ENCODE measurements at places on chromosomes 6 and 20. TPM values are rescaled to one million over a fixed set of nuclear protein-coding genes. Genes with fewer than 3 reads are reported as not detected.
A peak's percentile ranks its signal among the peaks of the same experiment; 100 is the strongest.

GRCh38 chr6:1111361-1111760 is 200.5 kb upstream of the FOXQ1 start:
- DNase-seq: no peak

- no peak for DNase-seq
Measured at GRCh38 chr6:157996201-157996712, 14.6 kb downstream of the SYNJ2 start.

DNA sequence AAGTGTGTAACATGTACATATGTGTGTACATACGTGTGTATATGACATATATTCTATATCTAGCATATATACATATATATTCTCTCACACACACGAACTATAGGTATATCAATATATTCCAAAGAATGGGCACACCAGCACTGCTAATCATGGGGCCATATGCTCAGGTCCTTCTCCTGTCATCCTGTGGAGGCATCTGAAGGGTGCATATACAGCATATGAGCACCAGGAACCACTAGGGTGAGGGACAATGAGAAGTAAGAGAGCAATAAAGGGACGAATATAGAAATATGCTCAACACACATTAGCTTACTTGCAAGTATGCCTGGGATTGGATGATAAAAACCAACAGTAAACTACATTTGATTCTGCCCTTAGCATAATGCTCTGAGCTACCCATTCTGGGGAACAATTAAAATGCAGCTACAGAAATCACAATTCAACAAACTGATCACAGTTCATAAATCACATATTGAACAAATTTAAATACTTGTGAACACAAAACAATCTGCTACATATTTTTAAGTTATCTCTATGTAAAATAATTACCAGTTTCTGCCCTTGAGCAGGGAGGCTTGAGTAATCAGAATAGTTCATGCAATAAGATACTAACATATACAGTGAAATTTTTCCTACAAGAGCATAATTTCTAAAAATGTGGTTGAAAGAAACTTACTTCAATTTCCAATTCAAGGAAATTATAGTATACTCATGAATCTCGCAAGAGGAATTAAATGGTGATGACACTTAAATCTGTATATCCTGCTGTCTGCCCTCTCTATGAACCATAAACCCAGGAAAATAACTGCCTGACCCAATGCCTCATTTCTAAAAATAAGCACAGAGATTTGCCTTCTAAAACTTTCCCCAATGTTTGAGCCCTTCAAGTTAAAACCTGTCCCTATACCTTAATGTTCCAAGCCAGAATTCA is 272.2 kb upstream of the THEMIS start:
- DNase-seq: no peak

DNA sequence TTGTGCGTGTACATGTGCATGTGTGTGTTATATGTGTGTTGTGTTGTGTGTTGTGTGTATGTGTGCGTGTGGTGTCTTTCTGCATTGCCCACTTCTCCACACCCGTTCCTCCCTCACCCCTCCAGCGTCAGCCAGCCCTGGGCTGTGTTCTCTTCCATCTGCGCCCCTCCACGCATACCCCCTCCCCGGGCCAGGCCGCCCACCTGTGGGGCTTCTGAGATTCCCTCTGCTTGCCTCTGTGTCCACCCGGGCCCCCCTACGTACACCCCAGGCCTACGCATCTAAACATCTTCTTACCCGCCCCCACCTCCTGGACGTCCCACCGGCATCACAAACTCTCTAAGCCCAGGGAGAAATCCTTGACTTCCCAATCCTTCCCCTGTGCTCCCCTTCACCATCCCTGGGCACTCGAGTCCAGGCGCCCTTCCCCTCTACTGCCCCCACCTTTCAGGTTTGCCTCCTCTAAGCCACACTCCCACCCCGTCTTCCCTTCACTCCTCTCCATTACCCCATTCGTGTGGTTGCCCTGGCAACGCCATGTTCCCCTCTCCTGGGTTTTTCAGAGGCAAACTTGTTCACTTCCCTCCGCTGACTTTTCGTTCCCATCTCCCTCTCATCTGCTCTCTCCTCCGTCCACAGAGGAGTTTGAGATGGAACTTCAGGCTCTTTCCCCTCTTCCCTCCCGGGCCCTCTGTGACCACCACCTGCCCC is 81.7 kb upstream of the NNAT start:
- no peak for DNase-seq

GRCh38 chr6:125301435-125302391 is at the start of gene HDDC2:
HDDC2 (minus strand) TSS chr6:125301967; CDS start chr6:125301932, 35 bp downstream.
- peak; percentile 93 for DNase-seq

The MYBL2 gene
- total RNA-seq: 20.8 TPM

- no peak for DNase-seq
Measured at GRCh38 chr6:20574355-20574754, 40.1 kb downstream of the CDKAL1 start.

GRCh38 chr20:53847837-53848170 is 222.6 kb downstream of the BCAS1 start:
- no peak for DNase-seq

GRCh38 chr6:48134246-48134645 is 23.2 kb upstream of the PTCHD4 start:
- no peak for DNase-seq

DNA sequence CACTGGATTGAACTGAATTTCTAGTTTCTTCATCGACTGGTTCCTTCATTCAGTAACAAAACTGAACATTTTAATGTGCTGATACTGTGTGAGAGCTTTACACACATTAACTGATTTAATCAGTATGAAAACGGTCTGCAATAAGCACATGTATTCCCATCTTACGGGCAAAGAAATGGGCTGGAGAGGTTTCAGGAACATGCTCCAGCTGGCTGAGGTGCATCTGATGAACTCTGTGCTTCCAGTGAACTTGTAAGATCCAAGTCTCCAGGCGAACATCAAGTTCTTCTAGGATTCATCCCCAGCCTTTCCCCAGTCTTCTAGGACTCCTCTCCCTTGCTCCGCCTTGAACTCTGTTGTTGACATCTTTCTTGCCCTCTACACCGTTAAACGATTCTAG is 220.7 kb upstream of the AGPAT4 start:
- DNase-seq: no peak

The LINC00237 gene
- total RNA-seq: not detected

The MATN4 gene
- total RNA-seq: not detected

The RSPO3 gene
- 0.59 TPM for total RNA-seq

DNA sequence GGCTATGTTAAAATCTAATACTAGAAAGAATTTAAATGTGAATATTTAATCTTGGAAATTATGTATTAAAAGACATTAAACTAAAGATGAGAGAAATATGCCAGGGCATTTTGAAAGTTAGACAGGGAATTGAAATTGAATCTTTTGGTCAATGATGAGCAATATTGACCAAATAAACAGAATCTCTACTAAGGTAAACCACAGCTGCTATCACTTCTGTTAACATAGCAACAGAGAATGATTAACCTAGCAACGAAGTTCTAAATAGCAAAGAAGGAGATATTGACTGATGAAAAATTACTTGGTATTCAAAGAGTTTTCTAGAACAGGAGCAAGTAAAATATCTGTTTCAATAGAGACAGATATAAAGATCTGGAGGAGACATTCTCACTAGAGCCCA is 45.2 kb upstream of the RSPO3 start:
- DNase-seq: no peak

- no peak for DNase-seq
Measured at GRCh38 chr20:44200983-44201382, 9.6 kb downstream of the OSER1 start.

The TCF15 gene
- total RNA-seq: 6.6 TPM

DNA sequence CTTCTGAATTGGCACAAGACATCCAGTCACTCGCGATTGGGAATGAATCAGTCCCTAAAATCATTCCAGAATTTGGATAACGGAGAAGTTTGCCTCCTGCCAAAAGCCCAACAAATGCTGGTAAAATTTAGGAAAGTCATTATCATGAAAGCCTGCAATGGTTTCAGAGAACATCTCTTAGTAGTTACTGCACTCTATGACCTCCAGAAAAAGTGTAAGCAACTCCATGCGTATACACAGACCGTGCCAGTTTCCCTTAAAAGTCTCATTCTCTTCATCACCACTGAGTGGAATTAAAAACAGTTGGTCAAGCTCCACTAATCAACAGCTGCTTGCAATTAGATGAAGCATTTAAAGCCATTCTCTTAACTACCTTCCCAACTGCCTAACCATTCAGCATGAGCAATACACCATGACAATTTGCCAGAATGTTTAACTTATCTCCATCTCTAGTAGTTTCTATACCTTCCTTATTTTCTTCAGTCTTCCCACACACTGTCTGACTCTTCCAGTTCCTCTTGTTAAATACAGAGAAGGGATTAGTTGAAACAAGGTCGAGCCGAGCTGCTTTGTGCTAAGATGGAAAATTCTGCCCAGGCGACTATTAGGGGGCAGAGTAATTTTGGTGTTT is 183.6 kb upstream of the PRDM1 start:
- DNase-seq: no peak

DNA sequence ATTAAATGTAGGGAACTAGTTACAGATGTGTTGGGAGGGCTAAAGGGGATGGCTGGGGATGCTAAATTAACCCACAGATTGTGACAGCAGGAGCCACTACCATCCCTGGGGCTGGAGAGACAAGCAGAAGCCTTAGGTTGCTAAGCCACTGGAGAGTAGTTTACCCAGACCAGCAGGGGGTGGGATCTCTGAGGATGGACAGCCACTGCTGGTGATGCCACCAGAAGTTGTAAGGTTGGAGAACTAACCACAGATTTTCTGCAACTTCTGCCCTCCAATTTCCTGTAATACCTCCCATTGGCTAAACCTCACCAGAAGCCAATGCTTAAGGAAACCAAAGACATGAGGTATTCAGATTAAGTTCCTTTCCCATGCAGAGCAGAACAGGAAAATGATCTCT is 139.6 kb upstream of the NOX3 start:
- no peak for DNase-seq

GRCh38 chr20:10793766-10794165 is 120.0 kb upstream of the JAG1 start:
- DNase-seq: no peak

The ESF1 gene
- 11.6 TPM for total RNA-seq

DNA sequence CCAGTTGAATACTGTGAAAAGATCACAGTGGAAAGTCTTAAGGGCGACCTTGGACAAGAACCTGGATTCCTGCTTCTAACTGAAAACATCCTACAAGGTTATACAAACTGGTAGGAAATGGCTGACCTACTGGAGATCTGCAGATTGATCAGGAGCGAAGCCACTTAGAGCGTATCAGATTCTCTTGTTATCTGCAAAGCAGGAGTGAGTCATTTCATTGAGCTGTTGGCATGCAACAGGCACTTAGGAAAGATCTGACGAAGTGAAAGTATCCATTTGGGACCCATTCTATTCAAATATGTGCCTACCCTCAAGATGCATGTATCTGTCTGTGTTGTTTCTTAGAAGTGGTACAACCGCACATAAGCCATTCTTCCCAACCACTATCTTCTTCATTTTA is 131.2 kb upstream of the RIN2 start:
- DNase-seq: no peak

DNA sequence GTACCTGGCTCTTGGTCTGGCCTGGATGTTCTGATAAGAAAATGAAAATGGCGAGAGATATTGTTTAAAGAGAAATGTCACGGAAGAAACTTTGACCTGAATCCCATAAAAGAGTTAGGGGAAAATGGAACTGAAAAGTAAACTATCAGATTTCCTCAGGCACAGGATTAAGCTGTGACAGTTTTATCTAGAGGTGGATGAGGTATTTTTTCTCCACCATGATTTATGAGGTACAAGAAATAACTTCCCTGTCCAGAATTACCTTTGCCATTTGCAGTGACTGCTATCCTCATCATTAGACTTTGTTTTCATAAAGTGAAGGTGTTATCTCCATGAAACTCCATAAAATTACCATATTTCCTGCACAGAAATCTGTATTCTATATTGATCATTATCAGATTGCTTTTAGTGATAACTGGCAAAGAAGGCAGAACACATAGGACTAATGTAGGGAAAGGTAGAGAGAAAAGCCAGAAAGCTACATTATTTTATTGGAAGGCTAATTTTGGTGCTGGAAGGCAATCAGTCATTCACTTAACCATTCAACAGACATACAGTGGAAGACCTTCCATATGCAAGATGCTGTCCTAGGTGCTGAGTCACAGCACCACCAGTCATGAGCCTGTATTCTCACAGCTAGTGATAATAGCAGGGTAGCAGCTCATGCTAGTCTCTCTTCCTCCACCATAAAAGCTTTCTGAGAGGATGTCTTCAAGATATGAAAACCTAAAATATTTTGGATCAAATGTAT is 427.3 kb upstream of the CITED2 start:
- no peak for DNase-seq

GRCh38 chr6:45502456-45502855 is 124.7 kb upstream of the SUPT3H start:
- DNase-seq: no peak

DNA sequence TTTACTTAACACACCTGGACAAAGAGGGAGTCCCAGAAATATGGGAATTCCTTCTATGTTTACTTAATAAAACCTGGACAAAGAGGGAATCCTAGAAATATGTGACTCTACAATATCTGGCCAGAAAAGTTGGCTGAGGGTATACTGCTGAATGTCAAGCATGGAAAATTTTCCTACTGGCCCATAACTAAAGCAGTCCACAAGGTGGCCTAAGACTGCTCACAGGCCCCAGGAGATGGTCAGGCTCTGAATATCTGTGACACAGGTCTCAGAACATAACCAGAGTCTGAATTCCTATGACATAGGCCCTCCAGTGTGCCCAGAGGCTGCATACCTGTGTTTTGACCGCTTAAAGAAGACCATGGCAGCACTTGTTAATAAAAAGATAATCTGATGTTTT is 578.2 kb upstream of the NRSN1 start:
- DNase-seq: peak; percentile 27

GRCh38 chr20:4335722-4336121 is 320.4 kb upstream of the RNF24 start:
- DNase-seq: no peak

GRCh38 chr6:9540534-9541126 is 874.2 kb downstream of the TFAP2A start:
- peak; percentile 9 for DNase-seq

DNA sequence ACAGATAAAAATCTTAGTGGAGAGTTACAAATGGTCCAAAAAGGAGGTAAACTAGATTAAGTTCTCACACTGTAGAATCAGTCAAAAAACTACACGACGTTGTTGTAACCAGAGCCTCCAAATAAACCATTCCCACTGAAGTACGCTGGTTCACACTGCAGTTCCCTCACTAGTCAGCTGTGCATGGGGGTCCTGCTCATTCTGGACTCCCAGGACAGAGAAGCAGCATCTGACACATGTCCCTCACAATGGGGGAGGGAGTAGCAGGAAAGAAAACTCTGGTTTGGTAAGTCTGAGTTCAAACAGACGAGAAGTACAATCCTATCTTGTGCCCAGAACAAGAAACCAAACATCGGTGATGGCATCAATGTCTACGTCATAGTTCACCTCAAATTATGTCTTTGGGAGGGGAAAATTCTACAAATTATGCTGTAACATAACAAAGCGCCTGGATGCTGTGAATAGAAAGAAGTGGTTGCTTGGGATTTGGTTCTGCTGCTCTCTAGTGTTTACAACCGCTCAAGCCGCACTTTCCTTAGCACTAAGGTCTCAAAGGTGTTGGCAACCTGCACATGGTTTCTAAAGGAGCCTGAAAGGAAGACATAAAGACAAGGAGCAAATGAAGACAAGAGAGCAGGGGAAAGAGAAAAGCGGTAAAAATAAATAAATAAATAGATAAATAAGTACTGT is 208.0 kb downstream of the GMDS start:
- no peak for DNase-seq

All from endothelial cell (in vitro differentiated cells).